ENCODE measurements at places on chromosomes 3 and 15.

- no peak for DNase-seq
Measured at GRCh38 chr3:130941793-130942192, 47.9 kb downstream of the ATP2C1 start.

- DNase-seq: no peak
Measured at GRCh38 chr15:40623361-40623760, 29.3 kb downstream of the KNL1 start.

- DNase-seq: no peak
Measured at GRCh38 chr3:15977090-15977489, 179.3 kb upstream of the ANKRD28 start.

- no peak for DNase-seq
Measured at GRCh38 chr3:115651599-115651998, 28.3 kb downstream of the GAP43 start.

- no peak for DNase-seq
Measured at GRCh38 chr3:188284455-188285212, 130.7 kb downstream of the LPP start.

DNA sequence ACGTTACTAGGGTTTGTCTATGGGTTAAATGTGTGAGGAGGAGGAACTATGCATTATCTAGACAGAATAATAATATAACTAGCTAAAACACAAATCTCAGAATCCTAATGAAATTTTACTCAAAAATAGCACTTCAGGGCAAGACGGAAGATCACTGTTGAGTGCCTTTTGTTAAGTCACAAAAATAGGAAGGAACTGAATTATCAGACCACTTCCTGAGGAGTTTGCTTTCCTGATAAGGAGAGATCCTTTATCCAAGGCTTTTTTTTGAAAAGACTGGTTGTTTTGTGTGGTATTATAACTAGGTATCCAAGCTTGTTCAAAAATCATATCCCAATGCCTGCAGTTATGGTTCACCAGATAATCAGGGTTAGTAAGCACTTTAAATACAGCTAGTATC lies 34.6 kb downstream of the NR2E3 start:
- no peak for DNase-seq

DNA sequence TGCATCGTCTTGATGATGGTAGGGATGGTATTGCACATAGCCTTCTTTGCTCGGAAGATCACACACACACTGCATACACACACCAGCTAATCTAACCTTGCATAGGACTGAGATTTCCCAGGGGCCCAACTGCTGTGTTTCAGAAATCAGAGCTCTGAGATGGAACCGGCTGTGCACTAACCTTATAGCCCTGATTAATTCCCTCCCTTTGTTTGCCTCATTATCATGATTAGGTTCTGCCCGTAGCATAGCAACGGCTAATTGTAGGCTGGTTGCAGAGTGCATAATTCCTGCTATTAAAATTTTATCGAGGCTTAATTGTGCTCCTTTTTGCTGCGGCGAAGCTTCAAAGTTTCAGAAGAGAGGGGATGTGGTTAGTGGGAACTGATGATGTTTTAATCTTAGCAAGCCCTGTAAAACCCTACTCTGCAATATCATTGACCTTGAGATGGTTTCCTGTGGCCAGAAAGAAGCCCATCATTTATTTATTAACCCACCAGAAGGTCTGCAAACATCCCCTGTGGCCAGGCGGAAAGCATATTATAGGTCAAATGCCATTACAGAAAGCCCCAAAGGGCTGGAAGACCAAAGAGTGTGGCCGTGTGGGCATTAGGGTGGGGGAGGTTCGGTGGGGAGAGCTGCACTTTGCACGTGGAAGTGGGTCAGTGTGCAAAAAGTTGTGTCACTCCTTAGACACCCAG lies 56.2 kb upstream of the GLCE start:
- peak; percentile 17 for DNase-seq

GRCh38 chr3:172145031-172145686 lies 105.8 kb downstream of the FNDC3B start:
- no peak for DNase-seq

GRCh38 chr3:9122732-9123364 lies 126.6 kb downstream of the SRGAP3 start:
- DNase-seq: no peak

- no peak for DNase-seq
Measured at GRCh38 chr3:128339491-128340012, 127.1 kb downstream of the DNAJB8 start.

- no peak for DNase-seq
Measured at GRCh38 chr15:40825661-40826422, 2.7 kb downstream of the PPP1R14D start.

Measured in NCI-H2081 (cell line).